ENCODE measurements at places on chromosomes 5 and 9.

DNA sequence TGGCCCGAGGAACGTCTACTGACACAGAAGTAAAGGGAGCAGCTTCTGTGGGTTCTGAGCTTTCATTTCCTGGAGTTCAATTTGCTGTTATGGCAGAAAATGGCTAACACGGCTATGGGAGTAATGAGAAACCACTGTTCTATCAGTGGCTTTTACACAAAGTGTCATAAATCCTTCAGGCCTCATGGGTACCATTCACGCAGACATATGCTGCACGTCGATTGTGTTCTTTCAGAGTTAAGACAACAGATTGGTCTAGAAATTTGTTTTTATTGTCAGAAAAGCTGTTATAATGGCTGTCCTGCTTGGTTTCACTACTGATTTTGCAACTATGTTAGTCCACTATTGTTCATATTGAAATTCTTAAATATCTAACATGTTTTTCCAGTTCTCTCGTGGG is 135.4 kb downstream of the ALDH1A1 start:
- no peak for DNase-seq

- no peak for DNase-seq
Observed at GRCh38 chr9:74330487-74331214, 166.5 kb upstream of the RORB start.

DNA sequence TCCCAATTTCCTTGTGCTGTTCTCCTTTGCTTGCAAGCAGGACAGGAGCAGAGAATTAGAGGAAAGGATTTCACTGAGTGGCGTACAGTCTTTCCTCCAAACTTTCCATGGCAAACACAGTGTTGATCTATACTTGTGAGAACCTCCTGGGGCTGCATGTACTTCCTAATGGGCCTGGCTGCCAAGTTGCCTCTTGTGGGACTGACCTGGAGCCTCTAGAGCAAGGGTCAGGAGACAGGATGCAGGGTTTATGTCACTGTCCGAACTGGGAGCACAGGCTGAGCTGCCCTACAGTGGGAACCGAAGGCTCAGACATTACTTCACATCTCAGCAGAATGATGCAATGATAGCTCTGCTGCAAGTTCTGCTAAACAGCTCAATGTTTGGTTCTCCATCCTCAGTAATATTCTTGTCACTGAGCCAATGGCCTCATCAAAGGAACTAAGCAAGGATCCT is 102.3 kb downstream of the ENC1 start:
- no peak for DNase-seq

DNA sequence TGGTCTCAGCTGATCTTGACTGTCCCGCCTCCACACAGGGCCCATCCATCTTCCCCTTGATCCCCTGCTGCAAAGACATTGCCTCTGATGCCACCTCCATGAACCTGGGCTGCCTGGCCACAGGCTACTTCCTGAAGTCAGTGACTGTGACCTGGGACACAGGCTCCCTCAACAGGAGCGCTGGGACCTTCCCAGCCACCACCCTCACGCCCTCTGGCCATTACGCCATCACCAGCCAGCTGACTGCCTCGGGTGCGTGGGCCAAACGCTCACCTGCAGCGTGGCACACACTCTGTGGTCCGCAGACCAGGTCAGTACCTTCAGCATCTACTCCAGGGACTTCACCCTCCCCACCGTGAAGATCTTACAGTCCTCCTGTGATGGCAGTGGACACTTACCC is 71.9 kb downstream of the INSL6 start:
- DNase-seq: no peak

DNA sequence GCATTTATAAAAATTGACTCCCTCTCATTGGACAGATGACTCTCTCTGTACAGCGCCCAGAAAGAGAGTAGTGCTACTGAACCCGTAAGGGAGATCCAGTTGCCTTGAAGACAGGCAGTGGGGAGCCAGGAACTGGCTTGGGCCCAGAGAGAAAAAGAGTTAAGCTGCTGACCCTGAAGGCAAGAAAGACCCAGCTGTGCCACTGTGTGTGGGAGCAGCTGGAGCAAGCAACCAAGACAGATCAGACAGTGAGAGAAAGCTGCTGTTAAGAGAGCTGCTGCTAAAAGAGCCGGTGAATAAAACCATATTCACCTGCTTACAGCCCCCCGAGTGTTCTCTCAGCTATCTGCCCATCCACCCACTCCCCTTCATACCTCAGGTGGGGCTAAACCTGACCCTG is 149.7 kb upstream of the ADAMTS16 start:
- DNase-seq: no peak

DNA sequence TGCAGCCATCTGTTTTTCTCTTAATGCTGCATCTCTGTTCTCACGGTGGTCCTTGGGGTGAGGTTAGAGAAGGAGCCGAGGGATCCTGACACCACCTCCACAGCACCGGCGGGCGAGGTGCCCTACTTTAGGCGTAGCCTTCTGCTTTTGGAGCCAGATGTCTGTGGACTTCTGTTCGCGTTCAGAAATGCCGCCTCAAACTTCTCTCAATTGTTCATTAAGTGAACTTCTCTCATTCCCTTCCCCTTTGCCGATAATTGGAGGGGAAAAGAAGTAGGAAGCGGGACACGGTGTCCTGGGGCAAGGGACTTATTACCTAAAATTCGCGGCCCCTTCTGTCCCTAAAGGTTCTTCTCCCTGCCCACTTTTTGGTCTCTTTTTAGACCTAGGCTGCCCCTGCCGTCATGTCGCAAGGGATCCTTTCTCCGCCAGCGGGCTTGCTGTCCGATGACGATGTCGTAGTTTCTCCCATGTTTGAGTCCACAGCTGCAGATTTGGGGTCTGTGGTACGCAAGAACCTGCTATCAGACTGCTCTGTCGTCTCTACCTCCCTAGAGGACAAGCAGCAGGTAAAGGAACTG is 455 bp downstream of the KIF20A start:
- DNase-seq: no peak

DNA sequence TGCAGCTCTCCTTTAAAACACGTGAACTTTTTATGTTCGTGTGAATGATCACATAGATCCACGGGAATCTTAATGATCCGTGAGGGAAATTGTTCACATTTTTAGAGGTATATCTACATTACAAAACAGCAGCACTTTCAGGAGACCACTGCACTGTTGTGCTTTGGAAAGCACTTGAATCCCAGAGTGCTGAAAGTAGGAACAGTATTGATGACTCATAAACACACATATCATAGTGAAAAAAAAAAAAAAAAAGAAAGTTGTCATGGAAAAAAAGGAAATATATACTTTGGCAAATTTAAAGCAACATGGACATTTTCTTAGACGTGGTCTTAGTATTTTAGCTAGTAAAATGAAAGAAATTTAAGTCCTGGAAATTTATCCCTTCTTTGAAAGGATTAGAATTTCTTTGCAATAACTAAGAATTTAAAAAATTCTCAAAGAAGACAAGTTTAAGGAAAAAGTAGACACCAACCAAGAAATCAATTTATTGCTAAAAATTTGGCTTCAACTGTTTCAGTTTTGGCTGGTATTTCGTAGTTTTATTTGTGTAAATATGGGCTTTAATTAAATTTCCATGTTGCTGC is 55.4 kb downstream of the ADGRV1 start:
- no peak for DNase-seq

DNA sequence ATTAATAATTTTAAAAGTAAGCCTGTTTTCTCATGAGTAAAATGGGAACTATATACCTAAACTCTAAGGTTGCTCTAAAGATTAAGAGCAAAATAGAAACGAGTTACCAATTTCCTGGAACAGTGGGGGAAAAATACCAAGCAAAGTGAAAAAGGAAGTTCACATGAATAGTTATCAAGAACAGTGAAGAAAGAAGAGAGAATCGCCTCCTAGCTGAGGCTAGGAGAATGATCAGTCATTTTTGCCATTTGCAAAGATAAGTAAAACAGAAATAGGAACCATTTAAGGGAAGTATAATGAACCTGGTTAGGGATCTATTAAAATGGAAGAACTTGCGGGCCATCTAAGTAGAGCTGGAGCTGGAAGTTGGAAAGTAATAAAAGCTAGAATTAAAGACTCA is 50.7 kb downstream of the P4HA2 start:
- DNase-seq: no peak

DNA sequence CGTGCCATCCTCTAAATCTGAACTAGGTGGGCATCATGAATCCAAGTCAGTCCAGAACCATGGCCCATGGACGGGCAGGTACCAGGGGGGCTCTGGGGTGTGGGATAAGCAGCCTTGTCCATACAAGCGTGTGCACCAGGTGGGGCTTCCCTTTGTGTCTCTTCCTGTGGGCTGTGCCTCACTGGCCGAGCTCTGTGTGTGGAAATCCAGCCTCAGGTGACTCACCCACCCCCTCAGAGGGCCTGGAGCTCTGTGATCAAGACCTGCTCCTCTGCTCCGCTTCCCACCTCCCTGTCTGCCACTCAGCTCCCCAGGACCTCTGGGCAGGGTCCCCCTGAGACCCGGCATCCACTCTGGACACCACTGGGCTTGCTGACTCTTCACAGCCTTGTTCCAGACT is 33.0 kb downstream of the GADD45G start:
- DNase-seq: no peak

DNA sequence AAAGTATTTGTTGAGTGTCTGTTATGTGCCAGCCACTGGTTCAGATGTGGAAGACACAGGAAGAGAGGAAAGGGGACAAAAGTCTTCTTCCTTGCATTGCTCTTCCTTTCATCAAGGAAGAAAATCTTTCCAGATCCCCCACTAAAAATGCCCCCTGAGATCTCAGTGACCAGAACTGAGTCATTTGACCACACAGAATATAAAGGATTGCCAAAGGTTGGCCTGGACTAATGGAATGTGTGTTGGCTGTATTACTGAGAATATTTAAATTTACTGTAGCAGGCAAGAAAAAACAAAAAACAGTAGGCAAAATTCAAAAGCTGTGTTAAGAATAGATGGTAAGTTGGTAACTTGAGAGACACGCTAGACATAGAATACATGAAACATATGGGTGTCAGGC is 10.0 kb upstream of the SEPTIN8 start:
- DNase-seq: no peak

GRCh38 chr5:43573058-43573457 is 16.2 kb upstream of the PAIP1 start:
- DNase-seq: no peak

DNA sequence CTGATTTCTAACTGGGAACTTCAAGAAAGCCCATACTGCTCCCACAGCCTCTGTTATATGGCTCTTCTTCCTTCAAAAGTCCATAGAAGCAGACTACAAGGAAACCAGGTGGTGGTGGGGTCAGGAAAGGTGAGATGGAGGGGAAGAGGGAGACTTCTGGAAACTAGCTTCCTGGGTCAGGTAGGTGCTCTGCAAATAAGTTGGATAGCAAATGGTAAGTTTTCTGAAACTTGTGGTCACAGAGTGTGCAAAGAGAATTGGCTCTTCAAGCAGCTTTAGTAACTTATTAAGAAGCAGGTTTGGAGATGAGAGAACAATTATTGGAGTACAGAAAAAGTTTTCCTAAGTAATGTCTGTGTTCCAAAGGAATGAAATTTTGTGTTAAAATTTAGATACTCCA is 316.9 kb downstream of the ADGRV1 start:
- no peak for DNase-seq

DNA sequence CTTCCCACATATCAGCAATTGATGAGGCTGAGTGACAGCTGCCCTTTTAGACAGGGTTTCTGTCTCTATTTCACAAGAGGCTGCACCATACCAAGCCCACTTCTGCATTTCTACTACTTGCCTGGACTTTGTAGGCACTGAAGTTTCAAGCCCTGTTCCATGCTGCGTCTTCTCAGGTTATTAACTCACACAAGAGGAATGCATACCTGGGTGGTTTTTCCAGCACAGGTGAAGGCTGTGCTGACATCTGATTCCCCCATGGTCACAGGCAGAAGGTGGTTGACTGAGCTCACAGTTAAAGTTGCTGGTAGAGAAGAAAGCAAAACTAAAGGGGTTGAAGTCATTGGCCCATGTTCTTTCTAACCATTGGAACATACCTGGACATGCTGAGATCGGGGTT is 86.6 kb downstream of the MAMDC2 start:
- no peak for DNase-seq

DNA sequence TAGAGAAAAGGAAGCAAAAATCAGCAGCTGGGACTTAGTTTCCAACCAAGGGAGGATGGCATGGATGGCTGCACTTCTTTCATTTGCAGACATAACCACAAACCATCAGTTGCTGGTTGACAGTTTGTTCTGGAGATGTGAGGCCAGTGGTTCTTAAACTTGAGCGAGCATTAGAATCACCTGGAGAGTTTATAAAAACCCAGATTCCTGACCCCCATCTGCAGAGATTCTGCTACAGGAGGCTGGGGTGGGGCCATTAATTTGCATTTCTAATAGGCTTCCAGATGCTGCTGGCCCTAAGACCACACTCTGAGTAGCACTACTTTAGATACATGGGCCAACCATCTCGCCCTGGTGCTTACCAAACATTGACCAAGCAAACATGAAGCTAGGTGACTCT is 60.8 kb downstream of the MARCHF3 start:
- no peak for DNase-seq

GRCh38 chr9:129596541-129597331 is 24.2 kb downstream of the C9orf50 start:
- DNase-seq: no peak

DNA sequence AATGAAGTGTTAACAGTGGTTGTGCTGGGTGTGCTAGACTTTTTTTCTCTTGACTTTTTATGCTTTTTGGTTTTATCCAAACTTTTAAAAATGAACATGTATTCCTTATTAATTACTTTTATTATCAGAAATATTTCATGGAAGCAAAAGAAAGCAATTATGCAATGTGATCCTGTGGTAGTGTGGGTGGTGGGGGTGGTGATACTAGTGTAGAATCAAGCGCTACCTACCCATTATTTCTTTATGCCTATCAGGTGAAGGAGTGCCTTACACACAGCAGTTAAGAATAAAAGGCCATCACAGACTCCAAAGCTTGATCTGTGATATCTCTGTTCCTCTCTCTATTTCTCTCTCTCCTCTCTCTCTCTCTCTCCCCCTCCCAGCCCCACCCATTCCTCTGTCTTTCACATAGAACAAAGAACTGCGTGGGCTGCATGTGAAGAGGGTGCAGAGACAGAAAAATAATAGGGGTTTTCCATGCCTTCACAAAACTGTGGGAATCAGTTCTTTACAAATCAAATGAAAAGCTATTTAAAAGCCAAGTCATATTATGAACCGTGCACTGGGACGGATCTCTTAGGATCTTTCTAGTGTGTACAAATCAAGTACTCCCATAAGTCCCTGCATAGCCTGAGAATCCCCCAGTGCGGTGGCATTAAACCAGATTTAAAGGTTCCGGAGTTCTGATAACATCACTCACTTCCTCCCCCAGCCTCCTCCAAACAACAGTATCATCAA is 351.2 kb downstream of the RAB3C start:
- DNase-seq: no peak

- no peak for DNase-seq
Observed at GRCh38 chr5:57987552-57987951, 472.3 kb downstream of the PLK2 start.
